ENCODE measurements at places on chromosomes 4 and X.

DNA sequence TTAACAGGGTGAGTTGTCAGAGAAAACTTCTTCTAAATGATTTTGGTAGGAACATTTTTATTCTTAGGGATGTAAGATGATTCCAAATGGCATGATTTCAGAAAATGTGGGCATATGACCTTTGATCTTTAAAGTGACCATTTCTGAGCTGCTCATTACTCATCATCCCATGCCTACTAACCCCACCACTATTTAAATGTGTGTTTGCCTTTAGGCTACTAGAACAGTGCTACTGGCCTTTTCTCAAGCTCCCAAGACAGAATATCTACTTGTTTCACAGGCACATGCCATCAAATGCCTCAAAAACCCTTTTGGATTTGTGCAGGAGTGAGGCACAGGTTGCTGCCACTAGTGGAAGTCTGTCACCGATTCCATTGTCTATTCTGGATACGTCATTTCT lies 428.2 kb downstream of the ADAM29 start:
- DNase-seq = no peak

DNA sequence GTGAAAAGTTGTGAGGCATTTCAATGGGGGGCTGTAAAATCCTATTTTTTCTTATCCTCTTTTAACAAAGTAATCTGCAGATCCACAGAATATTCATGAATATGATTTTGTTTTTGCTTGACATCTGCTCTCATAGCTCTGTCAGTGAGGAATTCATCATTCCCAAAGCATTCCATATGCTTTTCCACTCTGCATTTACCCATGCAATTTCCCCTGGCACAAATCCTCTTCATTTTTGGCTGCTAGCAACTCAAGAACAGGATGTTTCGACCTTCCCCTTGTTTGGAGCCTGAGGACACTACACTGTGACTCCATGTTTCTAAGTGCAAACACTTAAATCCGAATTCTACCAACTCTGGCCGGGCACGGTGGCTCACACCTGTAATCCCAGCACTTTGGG lies 48.5 kb downstream of the KLHL15 start:
- no peak for DNase-seq

DNA sequence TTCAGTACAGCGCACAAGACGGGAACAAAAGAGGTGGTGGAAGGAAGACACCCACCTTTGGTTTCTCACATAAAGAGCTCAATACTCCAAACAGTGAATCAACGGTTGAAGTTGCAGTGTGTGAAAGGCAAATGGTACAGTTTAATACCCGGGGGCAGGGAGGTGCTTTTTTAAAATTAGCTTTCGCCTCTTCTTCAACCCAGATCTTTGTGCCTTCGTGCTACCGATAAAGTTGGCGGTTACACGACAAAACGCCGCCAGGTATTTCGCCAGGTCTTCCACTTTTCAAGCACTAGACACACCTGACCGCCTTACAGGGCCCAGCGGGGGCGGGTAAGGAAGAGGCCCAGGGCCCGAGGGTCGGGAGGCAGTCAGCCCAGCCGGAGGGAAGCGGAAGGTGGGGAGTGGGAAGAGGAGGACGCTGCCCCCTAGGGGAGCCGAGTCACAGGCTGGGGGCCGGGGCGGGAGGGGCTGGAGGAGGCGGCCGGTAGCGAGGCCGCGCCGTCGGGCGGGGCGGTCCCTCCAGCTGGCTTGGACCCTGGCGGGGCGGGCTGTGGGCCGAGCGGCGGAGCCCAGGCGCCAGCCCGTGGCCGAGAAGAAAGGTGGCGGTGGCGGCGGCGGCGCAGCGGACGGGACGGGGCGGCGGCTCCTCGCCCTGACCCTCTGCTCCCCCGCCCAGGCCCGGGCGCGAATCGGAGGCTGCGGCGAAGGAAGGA lies 16.0 kb downstream of the UTP3 start:
- DNase-seq = peak; percentile 38

DNA sequence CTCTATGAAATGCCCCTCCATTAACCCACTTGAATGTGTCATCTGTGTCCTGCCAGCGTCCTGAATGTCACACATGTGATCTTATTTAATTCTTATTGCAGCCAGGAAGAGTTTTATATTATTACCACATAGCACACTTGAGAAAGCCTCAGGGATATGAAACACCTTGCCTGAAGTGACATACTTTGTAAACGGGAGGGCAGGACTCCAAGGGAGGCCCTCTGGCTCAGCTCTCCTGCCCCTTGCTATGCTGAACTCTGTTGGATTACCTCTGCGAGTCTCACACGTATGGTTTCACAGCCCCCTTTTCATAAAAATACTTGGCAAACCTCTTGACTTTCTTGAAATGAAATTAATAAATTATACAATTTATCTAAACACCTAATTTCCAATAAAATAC lies 11.1 kb upstream of the ZCCHC4 start:
- no peak for DNase-seq

GRCh38 chr4:159016593-159017024 lies 86.3 kb upstream of the RAPGEF2 start:
- no peak for DNase-seq

- peak; percentile 99 for DNase-seq
These were observed at the start of gene SLBP for GRCh38 chr4:1712216-1713002. SLBP (minus strand) TSS chr4:1712319; CDS start chr4:1712188, 131 bp downstream.

- DNase-seq = peak; percentile 36
These were observed 5.9 kb downstream of the IRAK1 start for GRCh38 chrX:154013614-154014360.

DNA sequence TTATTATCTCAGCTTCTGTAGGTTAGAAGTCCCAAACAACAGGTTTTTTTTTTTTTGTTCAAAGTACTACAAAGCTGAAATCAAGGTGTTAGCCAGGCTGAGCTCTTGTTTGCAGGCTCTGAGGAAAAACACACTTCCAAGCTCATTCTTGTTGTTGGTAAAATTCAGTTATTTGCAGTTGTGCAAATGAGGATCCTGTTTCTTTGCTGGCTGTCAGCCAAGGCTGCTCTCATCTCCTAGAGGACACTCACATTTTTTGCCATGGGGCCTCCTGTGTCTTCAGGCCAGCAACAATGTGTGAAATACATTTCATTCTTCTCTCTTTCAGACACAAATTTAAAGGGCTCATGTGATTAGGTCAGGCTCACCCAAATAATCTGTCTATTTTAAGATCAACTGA lies 60.3 kb upstream of the HSD17B10 start:
- DNase-seq = no peak

DNA sequence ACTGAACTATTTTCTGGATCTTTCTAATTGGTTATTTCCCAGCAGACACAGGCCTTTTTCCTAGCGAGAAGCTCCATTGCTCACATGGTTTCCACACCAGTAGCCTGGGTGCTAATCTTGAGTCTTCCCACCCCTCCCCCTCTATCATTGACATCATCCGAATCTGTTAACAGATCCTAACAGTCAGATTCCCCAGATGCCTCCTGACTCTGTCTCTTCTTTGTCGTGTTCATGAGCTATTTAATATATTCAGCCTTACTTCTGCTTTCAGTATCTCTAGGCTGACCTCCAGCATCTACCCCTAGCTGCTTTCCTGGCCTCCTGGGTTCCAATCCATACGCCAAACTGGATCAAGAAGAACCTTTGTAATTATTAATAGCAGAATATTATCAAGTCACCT lies 85.0 kb downstream of the CLNK start:
- no peak for DNase-seq

DNA sequence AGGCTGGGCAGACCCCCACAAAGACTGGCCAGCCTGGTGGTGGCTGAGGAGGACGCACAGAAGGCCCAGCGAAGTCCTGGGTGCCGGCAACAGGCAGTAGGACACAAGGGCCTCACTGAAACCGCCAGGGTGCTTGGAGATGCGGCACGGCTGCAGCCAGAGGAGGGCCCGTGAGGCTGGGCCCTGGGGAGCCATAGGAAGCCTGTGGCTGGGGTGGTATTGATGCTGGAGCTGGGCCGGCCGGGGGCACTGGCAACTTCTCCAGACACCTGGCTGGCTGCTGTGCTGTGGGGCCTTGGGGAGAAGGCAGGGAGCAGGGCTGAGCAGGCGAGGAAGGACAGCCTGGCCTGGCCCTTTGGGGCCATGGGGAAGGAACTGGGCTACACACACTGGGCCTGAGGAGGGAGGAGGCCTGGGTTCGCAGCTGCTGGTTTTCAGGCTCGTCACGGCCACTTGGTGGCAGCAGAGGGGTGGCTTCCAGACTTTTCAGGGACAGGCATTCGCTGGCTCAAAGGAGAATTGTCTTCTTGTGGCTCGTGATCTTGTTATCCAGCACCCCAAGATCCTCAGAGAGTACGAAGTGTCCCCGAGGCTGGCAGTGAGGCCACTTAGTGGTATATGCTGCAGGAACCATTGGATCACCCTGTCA lies 37.2 kb downstream of the ATP2B3 start:
- peak; percentile 35 for DNase-seq

DNA sequence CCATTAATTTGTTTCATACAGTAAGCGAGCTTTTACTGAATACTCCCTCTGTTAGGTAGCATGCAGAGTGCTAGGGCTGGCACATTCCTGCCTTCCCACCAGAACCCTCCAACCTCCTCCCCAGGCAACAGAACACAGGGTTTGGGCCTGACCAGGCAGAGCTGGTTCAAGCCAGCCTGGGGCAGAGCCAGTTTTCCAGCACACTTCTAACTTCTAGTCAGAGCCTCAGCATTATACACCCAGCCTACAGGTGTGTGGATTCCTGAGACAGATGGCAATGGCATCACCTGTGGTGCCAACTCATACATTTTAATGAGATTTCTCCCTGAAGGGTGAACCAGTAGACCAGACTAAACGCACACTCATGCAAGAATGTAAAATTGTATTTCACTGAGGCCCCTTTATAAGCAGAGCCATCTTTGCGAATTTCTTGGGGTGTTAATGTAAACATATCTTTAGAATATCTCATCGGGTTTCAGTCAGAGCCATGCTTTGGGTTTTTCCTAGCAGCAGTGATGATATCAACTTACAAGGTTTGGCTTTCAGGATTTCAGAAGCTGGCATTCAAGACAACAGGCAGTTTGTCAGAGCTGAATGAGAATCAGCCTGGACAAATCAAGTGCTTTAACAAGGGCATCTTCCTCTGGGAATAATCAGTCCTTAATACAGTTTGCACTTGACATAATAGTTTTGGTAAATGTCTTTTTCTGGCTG lies 92.0 kb downstream of the GATB start:
- no peak for DNase-seq

- DNase-seq = no peak
These were observed 15.0 kb upstream of the HOPX start for GRCh38 chr4:56696056-56696455.

- no peak for DNase-seq
These were observed 193.5 kb downstream of the CFAP299 start for GRCh38 chr4:80529026-80529425.

DNA sequence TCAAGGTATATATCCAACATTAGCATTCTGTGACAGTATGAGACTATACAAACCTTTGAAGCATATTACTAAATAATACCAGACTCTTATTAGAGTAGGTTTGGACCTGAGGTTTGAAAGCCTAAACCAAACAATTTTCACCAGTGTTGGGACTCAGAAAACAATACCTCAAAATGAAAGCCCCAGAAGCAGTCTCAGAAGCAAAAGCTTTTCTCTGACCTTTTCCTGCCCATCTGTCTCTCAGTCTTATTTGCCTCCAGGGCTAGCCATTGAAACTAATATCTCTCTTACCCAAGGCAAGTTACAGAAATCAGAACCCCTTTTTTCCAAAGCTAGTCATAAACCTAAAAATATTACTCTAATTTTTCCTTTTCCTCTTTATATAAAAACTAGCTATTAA lies 163.3 kb downstream of the PTCHD1 start:
- DNase-seq = no peak

GRCh38 chr4:187541666-187542065 lies 453.9 kb upstream of the ZFP42 start:
- no peak for DNase-seq

DNA sequence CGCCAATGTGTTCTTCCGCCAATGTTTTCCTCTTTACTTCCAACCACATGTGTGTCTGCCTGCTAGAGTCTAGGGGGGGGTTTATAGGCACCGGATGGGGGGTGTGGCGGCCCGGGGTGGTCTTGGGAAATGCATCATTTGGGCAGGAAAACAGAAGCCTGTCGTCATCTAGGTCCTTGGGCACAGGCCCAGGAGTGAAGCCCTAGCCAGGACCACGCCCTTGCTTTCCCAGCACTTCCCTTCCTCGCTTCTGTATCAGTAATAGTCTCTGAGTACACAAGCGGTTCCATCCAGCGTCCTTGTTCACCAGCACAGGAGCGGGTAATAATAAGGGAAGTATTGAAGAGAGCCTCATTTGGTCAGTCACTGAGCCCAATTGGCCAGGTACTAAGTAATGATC lies 74.5 kb downstream of the QDPR start:
- DNase-seq = no peak

DNA sequence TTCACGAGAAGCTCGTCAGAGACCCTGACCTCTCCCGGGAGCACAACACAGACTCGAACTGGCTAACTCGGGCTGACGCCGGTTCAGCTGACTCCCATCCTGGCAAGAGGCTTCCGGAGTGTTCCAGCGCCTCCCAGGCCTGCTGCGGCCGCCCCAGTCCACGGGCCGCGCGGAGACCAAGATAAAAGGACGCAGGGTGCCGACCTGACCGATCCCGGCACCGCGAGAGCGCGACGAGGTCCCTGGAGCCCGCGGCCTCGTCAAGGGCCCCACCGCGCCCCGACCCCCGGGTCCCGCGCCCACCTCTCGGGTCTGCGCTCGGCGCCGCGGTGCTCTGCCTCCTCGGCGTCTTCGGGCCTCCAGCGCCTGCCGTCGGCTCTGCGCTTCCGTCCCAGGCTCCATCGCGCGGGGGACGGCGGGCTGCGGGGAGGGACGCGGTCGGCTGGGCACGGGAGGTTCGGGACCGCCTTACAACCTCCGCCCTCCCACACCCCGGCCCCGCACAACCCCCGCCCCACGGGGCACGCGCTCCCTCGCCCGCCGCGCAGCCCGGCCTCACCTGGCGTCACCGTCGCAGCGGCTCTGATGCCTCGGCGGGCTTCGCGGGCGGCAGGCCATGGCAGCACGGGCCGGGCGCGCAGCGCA lies 426 bp downstream of the SLBP start:
- no peak for DNase-seq

DNA sequence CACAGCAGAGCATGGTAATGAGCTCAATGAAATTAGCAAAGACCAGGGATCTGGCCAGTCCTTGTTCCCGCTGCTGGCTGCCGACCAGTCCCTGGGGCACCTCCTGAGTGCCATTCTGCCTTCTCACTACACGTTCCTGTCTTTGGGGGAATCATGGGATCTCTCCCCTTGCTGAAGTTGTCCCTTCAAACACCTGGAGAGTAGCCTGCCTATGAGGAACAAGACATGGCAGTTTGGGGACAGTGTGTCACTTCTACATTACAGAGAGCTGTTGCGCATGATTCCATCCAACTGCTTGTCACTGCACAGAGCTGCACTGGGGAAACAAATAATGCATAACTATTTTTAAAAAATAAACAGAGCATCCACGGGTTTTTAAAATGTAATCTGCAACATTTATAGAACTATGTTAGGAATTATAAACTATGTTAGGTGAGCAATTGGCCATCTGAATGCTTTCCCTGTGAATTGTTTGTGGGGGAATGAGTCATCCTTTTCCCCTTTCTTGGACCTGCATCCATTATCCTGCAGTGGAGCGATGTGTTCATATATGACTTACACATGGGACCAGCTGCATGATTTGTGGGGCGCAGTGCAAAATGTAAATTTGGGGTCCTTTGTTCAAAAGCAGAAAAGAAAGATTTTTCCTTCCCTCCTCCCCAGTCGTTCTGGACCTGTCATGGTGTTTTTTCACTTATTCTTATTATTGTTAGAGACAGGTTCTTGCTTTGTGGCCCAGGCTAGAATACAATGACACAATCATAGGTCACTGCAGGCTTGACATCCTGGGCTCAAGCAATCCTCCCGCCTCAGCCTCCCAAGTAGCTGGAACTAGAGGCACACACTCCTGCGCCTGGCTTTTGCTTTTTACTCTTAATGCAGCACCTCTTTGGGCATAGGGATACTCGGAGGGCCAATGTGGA lies 115.0 kb upstream of the TBL1X start:
- DNase-seq = no peak

GRCh38 chr4:123870216-123870876 lies 473.8 kb downstream of the SPRY1 start:
- DNase-seq = no peak
